ENCODE measurements at places on chromosomes 6 and 20. TPM values are rescaled to one million over a fixed set of nuclear protein-coding genes. Genes with fewer than 3 reads are reported as not detected.
A peak's percentile ranks its signal among the peaks of the same experiment; 100 is the strongest.

Gene JPH2
- 0.05 TPM for total RNA-seq

Gene COL11A2
- total RNA-seq, result 0.56 TPM

Gene LHFPL5
- not detected for total RNA-seq

Gene KCNG1
- total RNA-seq, result 12.3 TPM

Gene RMND1
- total RNA-seq, result 22.9 TPM

Gene ASCC3
- 65.6 TPM for total RNA-seq

DNA sequence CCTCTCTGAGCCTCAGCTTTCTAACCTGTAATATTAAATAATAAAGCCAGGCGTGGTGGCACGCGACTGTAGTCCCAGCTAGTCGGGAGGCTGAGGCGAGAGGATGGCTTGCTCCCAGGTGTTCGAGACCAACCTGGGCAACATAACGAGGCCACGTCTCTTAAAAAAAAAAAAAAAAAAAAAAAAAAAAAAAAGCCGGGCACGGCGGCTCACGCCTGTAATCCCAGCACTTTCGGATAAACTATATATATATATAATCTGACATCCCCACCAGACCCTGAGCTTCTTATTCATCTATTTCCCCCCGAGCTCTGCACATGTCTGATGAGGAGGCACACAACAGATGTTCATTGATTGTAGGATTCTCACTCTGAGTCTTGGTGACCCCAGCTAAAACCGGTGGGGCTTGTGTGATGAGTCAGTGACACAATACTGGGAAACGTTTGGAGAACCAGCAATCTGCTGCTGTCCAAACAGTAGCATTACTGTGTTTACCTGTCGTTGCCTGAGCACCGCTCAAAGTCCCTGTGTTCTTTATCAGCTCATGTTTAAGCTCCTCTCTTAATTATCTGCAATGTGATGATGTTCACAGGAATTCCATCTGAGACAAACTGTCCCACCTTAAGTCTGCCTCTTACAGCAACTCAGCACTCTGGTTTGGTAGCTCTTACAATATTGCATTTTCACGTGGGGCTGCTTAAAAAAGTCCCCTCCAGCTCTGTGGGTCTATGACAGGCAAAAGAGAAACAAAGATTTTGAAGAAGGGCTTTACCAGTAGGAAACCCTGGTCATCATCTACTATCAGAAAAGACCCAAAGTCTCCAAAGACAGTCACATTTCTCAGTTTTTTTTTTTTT, 1.0 kb upstream of the SPATA2 start:
- no peak for DNase-seq

GRCh38 chr6:93139408-93140081, 279.8 kb downstream of the EPHA7 start:
- no peak for DNase-seq

DNA sequence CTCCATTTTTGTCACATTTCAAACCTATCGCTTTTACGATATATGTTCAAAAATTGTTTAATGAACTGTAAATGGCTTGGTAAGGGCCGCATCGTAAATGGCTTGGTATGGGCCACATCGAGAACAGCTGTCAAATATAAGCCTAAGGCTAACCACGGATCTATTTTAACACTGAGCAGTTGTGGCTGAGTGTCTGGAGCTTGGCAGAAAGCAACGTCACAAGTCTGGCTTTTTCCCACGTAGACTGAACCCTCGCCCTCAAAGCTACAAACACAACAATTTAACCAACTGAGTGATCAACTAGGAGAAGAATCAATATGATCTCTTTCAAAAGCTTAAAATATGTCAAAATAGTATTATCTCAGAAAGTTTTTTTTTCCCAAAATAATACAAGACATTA, 71.4 kb upstream of the PRSS16 start:
- DNase-seq, result no peak

DNA sequence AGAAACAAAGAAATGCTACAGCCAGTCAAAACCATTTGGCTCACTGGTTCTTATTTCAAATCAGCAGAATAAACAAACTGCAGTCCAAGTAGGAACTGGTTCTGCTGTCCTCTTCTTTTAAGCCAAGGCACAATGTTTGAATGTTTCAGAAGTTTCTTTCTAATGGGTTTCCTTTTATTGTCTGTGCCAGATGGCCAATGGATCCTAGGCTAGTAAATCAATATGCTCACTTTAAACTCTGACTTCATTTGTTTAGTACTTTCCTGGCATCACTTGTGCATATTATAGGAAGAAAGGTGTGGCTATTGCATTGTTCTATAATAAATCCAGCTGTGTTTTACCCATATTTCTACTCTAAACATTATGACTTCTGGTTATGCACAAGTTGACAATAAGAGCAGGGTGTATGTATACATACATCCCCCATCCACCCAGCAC, 99.7 kb upstream of the PLCB4 start:
- no peak for DNase-seq

GRCh38 chr6:104201557-104201956, 658.2 kb downstream of the HACE1 start:
- DNase-seq, result no peak

GRCh38 chr6:15952231-15953151, 176.4 kb upstream of the MYLIP start:
- DNase-seq, result no peak

DNA sequence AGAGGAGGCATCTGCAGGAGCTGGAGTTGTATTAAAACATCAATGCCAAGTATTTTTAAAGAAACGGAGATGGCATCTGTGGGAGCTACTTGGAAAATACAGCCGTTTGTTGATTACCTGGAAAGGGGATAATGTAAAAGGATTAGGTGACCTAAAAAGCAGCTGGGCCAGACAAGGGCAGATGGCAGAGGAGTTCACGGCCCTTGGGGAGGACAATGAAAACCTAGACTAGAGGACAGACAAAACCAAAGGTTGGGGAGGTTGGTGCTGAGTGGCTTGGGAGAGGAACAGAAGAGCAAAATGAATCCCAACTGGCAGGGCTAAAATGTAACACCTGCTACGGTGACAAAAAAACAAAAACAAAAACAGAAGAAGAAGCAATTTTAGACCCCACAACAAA, 260.5 kb upstream of the JARID2 start:
- DNase-seq, result no peak

GRCh38 chr6:107642861-107643328, 153.0 kb downstream of the SOBP start:
- DNase-seq, result no peak

DNA sequence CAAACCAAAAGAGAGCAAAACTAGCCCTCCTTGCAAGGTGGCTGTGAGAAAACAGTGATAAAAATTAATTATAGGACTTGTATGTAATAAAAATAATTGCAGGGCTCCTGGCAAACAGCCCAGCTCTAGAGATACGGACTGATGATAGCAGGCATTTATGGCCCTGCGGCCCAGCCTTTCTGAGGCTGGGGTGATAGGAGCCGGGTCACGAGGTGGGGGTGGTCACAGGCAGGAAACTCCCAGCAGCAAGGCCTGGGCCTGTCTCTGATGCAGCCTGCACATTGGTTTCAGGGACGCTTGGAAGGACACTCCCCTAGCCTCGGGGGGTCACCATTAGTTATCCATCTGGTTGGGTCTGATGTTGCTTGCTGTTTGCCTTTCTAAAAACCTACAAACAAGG, 18.7 kb upstream of the TTPAL start:
- DNase-seq, result no peak

GRCh38 chr6:144566868-144567615, 281.9 kb downstream of the UTRN start:
- peak; percentile 62 for DNase-seq

- DNase-seq, result peak; percentile 78
Observed at GRCh38 chr6:149990661-149991471, 27.1 kb downstream of the ULBP1 start.

DNA sequence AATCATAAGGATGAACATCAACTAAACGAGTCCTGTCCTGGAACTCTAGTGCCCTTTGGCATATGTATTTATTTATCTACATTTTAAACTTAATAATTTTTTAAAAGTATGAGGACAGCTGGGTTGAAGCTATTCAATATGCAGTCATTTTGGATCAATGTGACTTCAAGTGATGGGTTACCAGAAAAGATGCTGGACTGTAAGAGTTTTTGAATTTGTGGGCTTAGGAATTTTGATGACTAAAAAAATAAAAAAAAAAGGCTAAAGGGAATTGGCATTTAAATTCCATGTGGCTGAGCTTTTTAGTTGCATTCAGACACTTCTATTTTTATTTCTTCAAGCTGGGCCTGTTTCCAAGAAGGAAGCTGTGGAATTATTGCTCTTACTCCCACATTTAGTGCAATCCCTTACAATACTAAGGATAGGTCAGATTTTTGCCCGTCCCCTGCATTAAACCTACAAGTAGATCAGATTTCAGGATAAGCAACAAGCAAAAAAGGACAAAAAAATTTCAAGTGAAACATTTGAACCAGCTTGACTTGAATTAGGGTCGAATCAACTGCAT, 704.2 kb upstream of the CITED2 start:
- no peak for DNase-seq

- peak; percentile 80 for DNase-seq
Observed at GRCh38 chr20:57628047-57628961, 8.1 kb upstream of the ZBP1 start.

DNA sequence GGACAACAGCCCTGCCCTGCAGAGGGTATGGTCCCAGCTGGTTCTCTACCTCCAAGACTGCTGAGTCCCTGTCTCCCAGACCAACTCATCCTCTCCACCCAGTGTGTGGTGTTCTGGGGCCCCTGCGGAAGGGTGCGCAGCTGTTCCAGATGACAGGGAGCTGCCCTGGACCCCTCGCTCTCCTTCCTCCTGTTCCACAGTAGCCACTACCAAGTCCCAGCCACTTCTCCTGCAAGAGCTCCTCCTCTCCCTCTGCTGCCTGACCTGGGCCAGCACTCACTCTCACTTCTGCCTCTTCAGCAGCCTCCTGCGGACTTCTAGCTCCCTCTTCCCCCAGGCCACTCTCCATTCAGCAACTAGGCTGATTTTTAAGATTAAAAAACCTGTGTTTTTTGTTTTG, 40.1 kb upstream of the TMEM181 start:
- DNase-seq, result no peak

DNA sequence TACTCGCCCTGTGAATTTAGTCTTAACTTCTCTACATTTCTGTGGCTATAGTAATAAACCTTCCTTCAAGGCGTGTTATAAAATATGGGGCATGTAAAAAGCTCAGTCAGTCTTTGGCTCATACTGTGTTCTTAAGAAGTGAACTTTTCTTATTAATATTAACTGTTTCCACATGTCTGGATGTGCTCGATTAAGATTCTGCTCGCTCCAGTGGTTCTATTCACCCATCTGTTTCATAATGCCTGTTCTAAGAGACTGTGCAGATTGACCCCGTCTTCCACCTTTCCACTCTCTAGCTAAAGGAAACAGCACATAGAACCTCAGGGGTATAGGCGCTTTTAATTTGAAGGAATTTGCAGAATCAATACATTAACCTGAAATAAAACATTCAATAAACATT, 99.9 kb downstream of the L3MBTL3 start:
- no peak for DNase-seq

DNA sequence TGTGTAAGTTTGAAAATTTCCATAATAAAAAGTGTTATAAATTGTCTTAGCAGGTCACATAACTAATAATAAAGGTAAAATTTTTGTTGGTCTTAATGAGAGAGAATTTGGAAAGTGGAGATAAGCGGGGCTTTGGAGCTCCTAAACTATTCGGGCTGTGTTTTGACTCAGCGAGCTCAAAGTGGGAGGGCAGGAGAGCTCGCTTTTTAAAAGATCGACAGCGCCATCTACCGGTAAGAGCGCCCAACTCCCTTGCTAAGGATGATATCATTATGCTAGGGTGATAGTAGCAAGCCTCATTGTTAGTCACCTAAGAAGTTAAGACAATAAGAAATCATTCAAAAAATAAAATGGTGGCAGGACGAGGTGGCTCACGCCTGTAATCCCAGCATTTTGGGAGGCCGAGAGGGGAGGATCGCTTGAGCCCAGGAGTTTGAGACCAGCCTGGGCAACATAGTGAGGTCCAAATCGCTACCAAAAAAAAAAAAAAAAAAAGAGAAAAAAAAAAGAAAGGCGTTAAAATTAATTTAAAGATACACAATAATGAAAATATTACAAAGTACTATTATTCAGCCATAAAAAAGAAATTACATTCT, 24.8 kb downstream of the C6orf15 start:
- DNase-seq, result peak; percentile 96

- DNase-seq, result no peak
Observed at GRCh38 chr6:41637194-41638001, 870 bp upstream of the MDFI start.

DNA sequence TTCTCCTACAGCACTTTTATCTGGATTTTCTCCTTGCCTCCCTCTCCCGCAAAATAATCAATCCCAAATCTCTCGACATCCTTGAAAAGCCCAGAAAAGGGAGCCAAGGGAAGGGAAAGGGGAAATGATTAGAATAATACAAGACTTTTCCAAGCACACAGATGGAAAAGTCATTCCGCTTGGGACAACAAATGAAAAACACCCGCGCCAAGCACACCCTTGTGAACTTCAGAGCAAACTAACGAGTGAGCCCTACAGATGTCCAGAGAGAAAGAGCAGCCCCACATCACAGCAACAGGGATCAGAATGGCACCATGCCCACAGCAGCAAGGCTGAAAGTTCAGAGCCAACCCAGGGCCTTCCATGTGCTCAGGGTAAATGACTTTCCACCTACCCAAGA, 49.6 kb downstream of the NINL start:
- no peak for DNase-seq

DNA sequence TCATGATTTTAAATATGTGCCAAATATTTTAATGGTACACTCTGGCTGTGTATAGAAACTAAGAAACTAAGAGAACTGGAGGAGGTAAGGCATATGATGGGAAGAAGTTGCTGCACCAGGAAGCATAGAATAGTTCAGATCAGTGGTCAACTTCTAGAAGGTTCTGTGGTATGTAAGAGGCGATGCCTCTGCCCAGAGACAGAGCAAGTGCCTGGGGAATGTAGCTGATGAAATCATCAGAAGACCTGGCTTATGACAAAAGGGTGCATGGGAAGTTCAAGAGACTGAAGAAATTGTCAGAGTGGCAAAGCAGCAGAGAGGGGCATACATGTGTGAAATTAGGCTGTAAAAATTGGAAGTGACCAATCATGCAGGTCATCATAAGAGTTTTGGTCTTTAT, 580.8 kb downstream of the BMP2 start:
- no peak for DNase-seq

DNA sequence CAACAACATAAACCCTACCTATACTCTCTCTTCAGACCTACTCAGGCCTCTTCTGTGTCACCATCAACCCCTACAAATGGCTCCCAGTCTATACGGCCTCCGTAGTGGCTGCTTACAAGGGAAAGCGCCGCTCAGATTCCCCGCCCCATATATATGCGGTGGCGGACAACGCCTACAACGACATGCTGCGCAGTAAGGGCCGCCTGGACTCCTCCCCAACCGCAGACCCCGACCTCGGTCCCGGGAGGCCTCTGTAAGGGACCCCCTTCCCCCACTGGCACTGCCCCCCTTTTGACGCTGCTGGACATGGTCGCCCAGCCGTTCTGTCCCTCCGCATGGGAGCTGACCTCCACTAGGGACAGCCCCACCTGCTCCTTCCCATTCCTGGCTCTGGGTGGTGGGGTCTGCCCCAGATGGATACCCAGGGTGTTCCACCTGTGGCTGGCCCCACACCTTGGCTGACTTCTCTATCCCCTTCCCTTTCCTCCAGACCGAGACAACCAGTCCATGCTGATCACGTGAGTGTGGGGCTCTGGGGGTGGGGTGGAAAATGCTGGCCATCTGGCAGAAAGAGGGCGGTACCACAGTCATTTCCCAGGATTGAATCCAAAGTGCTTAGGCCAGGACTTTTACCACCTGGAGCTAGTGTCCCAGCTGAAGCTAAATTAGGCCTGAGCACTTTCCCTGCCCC, 25.0 kb downstream of the MYH7B start:
- no peak for DNase-seq
